ENCODE measurements at places on chromosomes 4 and X. TPM values are rescaled to one million over a fixed set of nuclear protein-coding genes. Genes with fewer than 3 reads are reported as not detected.
A peak's percentile ranks its signal among the peaks of the same experiment; 100 is the strongest.

Gene ADGRG4
- 7.9 TPM for polyA plus RNA-seq

- no peak overlapping the region for H3K4me3 ChIP-seq
- H3K27ac ChIP-seq = no peak overlapping the region
- no peaks in the 10 kb centered on the region for H3K27me3 ChIP-seq
- H3K36me3 ChIP-seq = no peaks in the 10 kb centered on the region
These were observed 180.7 kb upstream of the IL15 start for GRCh38 chr4:141455651-141456050.

DNA sequence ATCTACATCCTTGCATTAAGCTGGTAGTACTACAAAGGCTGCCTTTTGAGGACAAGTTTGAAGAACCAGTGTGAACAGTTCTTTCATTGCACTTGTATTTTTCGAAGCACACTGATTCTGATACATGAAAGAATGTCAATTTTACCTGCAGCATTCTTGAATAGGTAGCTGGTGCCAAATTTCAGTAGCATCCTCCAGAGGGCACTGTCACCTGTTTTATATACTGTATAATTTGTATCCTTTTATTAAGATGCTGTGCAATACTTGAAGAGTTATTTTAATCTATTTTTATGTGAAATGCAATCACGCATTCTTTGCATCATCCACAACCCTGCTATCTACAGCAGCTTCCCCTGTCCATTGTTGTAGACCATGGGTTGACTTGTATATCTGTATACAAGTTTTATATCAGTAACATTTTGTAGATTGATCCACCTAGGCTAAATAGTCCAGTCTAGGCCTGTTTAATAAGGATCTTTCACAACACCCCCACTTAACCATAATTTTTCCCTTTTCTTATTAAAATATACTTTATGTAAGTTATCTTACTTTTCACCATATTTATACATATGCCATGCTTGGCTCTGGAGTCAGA, 325.7 kb downstream of the PCDH7 start:
- H3K36me3 ChIP-seq = no peaks in the 10 kb centered on the region
- no peak overlapping the region for H3K4me3 ChIP-seq
- H3K27ac ChIP-seq = no peak overlapping the region
- H3K4me1 ChIP-seq = no peaks in the 10 kb centered on the region
- DNase-seq = no peak
- no peaks in the 10 kb centered on the region for H3K27me3 ChIP-seq

GRCh38 chr4:7104366-7105031, 36.6 kb upstream of the GRPEL1 start:
- no peak for DNase-seq
- H3K36me3 ChIP-seq = no peaks in the 10 kb centered on the region
- peak overlapping the region; percentile 93 for H3K27ac ChIP-seq
- no peak overlapping the region for H3K4me3 ChIP-seq

DNA sequence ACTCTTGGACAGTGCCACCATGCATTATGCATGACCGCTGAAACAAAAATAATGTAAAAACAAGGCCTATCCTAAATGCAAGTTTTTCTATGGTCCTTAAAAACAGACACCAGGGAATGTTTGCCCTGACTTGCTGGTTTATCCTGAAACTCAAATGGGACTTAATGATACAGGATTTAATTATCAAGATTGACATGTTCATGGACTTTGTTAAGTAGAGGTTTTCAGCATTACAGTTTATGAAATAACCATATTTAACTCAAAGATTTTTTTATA, 1.3 kb downstream of the NFKB1 start:
- H3K36me3 ChIP-seq = no peaks in the 10 kb centered on the region
- H3K4me1 ChIP-seq = peaks cover 2% of the 10 kb centered on the region
- H3K27me3 ChIP-seq = no peaks in the 10 kb centered on the region
- peak overlapping the region; percentile 78 for H3K4me3 ChIP-seq

All from large intestine (tissue), 12 donors.